Right ventricle myocardium inferior (tissue), 1 donor: ENCODE measurements at places on chromosomes 7 and 10. TPM values are rescaled to one million over a fixed set of nuclear protein-coding genes. Genes with fewer than 3 reads are reported as not detected.

Gene ITGA8
- total RNA-seq: 1.7 TPM

Gene COL17A1
- total RNA-seq: 0.43 TPM

Gene IL15RA
- total RNA-seq: 11.6 TPM

Gene IGF2BP3
- not detected for total RNA-seq

Gene MUC12
- not detected for total RNA-seq

Gene PRKAR2B
- total RNA-seq: 23.2 TPM

Gene PHKG1
- 31.2 TPM for total RNA-seq

Gene GOLGA7B
- 0.08 TPM for total RNA-seq

Gene AFAP1L2
- total RNA-seq: 5.7 TPM

Gene CPN1
- total RNA-seq: not detected

Gene LIPJ
- total RNA-seq: not detected

Gene SAMD9L
- total RNA-seq: 3.8 TPM
